ENCODE measurements at places on chromosomes 1 and 21.

GRCh38 chr1:201666645-201667044, 127.7 kb downstream of the NAV1 start:
- DNase-seq = no peak

DNA sequence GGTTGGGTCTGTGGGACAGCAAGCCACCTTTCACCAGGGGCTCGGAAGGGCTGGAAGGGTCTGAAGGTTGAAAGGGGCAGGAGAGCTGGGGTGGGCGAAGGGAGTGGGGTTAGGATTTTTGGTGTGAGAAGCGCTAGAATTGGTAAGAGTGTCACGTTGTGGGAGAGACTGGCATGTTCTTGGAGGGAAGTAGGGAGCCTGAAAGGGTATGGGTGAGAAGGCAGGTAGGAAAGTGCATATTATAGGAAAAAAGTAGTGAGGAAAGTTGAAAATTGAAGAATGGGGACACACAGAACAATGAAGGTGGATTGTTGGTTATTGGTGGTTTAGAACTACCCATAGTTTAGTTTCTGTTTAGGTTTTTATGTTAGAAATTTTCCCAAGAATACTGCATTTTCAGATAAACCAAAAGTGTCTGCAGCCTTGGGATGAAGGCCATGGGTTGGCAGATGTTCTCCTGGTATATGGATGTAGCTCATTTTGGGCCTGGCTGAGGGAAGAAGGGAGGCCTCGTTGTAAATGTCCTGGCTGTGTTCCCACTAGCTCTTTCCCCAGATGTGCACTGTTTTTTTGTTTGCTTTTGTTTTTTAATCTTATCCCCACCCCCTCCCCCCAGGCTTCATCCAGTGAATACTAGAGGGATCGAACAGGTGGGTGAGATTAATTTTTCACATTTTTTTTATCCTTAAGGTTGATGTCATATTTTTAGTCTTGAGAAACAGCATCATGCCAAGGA, 1.2 kb downstream of the LRRC42 start:
- DNase-seq = no peak

DNA sequence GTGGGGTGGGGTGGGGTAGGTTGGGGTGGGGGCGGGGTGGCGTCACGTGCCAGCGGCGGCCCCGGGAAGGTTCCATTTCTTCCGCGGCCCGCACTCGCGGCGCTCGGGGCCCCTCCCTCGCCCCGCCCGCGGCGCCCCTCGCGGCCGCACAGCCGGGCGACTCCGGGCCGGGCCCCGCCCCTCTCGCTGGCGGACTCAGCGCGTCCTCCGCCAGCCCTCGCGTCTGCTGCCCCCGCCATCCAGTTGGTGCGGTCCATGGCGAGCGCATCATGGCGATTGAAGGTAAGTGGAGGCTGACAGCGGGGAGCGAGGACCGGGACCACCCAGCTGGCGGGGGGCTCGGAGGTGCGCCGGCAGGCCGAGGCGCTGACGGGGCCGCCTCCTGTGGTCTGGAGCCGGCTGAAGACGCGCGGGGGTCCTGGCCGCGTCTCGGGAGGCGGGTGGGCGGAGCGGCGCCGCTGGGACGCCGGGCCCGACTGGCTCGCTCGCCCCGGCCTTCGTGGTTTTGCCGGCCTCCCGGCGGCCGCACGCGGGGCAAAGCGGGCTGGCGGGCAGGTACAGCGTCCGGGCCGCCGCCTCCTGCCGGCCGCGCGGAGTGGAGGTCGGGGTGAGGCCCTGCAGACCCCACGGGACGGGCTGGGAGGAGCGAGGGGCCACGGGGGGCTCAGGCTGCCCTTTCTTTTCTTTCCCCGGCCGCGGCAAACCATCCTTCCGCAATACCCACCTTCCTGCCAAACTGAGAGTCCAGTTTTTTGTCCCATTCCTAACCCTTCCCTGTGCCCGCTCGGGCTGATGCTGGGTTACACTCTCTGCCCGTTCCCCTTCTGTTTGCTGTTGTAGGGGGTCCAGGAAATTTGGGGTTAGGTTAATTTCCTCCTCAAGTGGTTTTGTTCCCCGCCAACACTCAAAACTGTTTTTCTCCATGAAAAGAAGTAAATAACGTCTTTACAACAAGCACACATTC, at the start of gene SYT14:
TSS of gene SYT14 (plus strand) at position 222 of the 964 bp plus-strand sequence. CDS start at position 270, 48 bp downstream.
- peak; percentile 40 for DNase-seq

DNA sequence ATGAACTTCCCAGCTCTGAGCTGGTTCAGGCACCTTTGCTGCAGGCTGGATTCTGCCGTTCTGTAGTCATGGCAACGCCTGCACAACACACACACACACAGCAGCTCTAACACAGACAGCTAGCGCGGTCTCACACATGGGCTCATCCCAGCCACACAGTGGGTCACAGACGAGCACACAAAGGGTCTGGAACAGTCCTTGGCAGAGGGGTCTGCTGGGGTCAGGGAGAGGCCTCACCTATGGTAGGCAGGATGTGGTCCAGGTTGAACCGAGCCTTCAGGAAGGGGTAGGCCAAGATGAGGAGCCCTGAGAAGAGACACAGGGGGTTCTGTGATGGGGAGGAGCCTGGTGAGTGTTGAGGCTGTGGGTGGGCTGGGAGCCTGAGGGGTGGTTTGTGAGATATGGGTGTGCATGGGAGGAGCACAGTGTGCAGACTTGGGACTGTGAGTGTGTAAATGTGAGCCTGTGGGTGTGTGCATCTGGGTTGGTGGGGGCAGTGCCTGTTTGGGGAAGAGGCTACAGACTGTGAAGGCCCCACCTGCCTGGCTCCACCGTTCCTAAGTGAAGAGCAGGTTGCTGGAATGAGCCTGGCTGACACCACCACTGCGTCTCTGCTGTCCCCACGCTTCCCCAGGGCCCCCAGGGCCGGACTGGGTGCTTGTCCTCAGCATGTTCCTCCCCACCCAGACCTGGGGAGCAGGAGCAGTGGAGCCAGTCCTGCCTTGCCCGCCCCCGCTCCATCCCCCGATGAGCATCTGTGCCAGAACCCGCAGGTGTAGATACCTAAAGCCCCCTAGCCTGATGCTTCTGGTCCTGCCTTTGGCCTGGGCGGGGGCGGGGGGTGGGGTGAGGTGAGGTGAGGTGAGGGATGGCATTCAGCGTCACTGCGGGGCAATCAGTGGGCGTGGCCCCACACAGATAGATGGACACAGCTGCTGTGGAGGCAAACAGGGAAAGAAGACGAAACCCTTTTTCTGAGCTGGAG, 1.5 kb downstream of the KNCN start:
- no peak for DNase-seq

DNA sequence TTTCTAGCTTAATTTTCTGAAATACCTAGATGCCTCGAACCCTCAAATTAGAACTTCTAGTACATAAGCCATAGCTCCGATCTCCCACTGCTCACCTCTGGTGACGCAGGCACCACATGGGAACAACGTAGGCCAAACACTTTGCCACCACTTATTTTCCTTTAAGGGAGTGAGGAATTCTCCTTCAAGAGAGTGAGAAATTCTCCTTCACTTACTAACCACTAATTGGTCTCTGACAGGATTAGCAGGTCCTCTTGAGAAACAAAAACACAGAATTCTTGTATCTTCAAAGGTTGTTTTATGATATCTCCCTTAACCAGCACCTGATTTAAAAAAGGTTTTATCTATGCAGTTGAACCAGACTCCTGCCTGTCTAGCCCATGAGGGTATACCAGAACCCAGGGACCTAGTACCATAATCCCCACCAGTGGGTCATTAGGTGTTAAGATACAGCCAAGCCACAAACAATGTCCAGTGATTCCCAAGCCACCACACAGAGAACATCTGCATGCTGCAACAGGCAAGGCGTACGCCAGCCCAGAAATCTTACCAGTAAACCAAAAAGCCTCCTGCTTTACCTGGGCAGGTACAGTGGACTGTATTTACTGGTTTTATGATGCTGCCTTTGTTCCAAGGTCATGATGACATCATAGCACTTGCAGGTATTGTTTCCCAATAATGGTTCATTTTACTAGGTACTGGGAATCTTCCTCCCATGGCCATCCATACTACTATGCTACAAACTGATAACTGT, 20.3 kb upstream of the CXADR start:
- peak; percentile 33 for DNase-seq

GRCh38 chr1:57901208-57901919, 477.5 kb upstream of the DAB1 start:
- DNase-seq = no peak

DNA sequence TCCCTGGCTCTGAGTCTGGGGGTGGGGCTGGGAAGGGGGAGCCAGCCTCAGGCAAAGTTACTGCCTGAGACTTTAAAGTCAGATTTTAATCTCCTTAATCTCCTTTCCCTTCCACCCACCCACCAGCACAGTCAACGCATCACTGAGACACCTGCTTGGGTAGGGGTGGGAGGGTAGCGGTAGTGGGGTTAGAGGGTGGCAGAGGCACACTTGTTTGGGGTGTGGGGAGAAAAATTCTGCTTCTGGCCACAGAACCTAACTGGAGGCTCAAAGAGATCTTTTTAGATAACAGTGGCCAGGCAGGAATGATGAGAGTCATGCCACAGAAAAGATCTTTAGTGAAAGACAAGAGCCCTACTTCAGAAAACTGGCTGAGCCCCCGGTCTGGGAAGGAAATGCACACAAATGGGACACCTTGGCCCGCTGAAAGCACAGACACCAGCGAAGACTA, 44.1 kb downstream of the CD247 start:
- no peak for DNase-seq

- no peak for DNase-seq
Observed at GRCh38 chr1:61680500-61680899, 44.4 kb downstream of the TM2D1 start.

DNA sequence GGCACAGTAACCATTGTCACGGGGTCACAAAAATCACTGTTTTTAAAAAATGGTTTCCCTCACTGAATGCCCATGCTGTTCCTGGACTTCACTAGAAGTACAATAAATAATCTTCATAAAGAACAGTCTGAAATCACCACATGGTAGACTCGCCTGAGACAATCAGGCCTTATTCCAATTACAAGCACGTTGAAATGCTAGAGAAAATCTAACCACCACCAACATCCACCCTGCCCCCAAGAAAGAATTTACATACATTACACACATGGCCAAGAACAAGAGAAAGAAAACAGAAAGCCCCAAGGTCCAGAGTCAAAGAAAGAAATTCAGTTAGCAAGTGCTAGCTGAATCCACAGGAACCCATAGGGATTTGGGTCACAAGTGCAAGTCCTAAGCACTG, 107.0 kb upstream of the ERG start:
- no peak for DNase-seq

GRCh38 chr21:41052820-41053555, 115.0 kb upstream of the BACE2 start:
- DNase-seq = no peak

All from fibroblast of skin of scalp (primary cell).